ENCODE measurements at places on chromosomes 7 and 10.

- DNase-seq = no peak
Measured at GRCh38 chr10:90642650-90643049, 215.2 kb downstream of the HTR7 start.

GRCh38 chr7:101202603-101202918 lies 1.7 kb upstream of the MOGAT3 start:
- no peak for DNase-seq

DNA sequence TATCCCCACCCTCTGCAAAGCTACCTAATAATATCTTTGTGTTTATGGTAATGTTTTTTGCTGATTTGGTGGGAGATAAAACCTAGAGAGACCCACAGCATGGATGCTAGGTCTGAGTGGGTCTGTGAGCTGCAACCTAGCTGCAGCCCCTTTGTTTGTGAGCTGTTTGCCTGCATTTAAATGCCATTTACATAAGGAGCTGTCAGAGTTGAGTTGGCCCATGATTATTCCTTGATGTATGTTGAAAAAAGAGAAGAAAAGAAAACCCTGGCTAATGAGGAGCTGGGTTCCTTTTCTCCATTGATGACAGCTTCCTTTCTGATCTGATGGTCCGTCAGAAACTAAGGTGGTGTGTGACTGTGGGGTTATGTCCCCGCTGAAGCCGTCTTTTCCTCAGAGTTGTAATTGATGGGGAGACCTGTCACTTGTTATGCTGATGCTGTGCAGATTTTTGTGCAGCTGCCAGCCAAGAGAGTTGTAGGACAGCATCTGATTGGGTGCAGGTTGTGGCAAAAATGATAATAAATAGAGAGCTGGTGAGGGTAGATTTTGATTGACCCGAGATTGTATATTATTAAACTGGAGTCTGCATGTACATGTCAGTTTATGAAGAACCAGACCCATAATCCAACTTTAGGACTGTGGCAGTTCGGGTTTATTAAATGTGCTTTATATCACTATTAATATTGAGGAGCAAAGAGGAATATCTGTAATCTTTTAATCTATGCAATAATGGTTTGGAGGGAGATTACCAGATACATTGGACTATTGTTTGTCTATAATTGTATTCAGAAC lies 219.8 kb downstream of the AUTS2 start:
- no peak for DNase-seq

DNA sequence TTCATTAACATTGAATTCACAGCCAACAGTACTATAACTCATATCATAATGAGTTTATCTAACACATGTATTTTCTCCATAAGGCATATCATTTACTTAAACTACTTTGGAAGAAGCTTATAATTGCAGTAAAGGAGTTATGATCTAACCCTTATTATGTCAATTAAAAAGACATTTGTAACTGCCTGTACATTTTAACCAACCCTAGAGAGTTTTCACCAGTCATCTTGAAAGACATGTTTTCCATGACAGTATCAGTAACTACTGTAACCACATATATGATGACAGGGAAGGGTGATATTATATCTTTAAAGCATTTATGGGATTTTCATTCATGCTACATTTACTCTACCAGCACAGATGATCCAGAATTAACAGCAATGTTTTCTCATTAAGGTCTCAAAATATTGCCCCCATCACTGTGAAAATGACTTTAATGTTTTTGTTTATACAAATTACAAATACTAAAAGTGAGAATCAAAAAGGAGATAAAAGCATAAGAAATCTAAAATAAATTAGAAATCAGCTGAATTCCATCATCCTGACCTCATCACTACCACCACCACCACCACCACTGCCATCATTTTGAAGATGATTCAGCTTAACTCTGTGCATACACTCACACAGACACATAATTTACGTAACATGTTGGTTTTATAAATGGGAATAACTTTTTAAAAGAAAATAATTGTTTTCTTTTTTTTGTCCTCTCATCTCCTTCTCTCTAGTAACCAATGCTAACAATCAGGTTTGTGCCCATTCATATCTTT lies 53.6 kb downstream of the MKLN1 start:
- DNase-seq = no peak

- DNase-seq = no peak
Measured at GRCh38 chr7:79610313-79610712, 156.8 kb upstream of the MAGI2 start.

GRCh38 chr7:83586281-83586680 lies 62.7 kb downstream of the SEMA3E start:
- DNase-seq = no peak
